ENCODE measurements at places on chromosomes 12 and 14.

- DNase-seq: no peak
Observed at GRCh38 chr12:6967651-6968100, 2.8 kb downstream of the PHB2 start.

GRCh38 chr12:52526511-52526951 lies 6.3 kb upstream of the KRT5 start:
- DNase-seq: no peak

DNA sequence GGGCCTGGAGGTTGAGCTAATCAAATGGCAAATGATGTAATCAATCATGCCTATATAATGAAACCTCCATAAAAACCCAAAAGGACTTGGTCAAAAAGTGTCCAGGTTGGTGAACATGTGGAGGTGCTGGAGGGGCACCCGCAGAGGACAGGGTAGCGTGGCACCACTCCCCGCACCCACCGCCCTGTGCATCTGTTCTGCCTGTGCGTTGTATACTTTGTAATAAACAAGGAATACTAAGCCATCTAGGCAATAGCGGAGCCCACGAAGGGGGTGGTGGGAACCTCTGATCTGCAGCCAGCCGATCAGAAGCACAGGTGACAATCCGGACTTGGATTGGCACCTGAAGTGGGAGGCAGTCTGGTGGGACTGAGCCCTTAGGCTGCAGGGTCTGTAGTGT lies 75.8 kb upstream of the GPR68 start:
- no peak for DNase-seq

- no peak for DNase-seq
Observed at GRCh38 chr12:87930627-87931026, 98.6 kb downstream of the C12orf50 start.

DNA sequence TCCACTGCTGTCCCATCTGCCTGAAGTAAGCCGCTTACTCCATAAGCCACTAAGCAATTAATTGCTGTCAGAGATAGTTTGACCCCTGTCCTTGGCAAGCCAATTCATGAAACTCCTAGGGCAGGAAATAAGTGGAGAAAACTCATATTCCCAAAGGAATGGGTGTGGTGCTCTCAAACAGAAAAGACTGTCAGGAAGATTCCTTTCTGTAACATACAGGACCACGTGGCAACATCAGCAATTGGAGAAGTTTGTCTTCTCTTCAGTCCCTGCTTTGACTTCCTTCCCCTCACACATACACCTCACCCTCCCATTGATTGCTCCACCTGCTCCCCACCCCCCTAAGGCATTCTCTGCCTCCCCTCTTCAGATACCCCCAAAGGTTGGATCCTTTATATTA lies 36.2 kb upstream of the MDM1 start:
- DNase-seq: no peak

GRCh38 chr14:68377459-68377858 lies 415.4 kb downstream of the ZFP36L1 start:
- no peak for DNase-seq

GRCh38 chr12:6603095-6603567 lies 4.0 kb downstream of the CHD4 start:
- no peak for DNase-seq

- no peak for DNase-seq
Observed at GRCh38 chr12:76542908-76543307, 16.7 kb downstream of the OSBPL8 start.

- DNase-seq: no peak
Observed at GRCh38 chr14:75823334-75823733, 158.5 kb downstream of the TGFB3 start.

- no peak for DNase-seq
Observed at GRCh38 chr12:96000858-96001257, 4.7 kb upstream of the HAL start.

DNA sequence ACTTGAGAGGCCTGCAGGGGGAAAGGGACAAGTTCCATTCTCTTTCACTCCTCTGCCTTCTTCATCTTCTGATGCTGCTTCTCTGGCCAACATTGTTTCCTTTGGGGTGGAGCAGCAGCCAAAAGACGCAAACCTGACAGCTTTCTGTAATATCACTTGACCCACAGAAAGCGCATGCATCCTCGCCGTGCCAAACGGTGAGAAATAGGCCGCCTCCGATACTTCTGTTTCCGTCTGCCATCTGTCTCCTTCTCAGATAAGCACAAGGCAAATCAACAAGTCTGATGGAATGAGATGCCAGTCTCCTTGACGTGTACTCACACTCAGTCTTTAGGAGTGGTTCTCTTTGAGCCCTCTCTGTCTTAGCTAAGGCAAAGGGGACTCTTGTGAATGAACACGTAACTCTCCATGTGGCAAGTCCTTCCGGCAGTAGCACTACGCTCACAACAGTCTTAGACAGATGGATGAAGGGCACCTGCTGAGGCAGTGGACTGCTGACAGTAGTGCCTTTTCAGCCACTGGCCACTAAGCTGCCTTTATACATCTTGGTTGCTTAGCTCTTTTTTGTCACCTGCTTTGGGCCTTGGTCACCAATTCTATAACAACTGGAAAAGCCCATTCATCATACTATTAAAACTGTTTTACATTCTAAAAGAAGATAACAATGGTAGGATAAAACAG lies 214.1 kb downstream of the FBXL14 start:
- DNase-seq: no peak

GRCh38 chr12:65434737-65435136 lies 156.3 kb downstream of the MSRB3 start:
- DNase-seq: no peak

DNA sequence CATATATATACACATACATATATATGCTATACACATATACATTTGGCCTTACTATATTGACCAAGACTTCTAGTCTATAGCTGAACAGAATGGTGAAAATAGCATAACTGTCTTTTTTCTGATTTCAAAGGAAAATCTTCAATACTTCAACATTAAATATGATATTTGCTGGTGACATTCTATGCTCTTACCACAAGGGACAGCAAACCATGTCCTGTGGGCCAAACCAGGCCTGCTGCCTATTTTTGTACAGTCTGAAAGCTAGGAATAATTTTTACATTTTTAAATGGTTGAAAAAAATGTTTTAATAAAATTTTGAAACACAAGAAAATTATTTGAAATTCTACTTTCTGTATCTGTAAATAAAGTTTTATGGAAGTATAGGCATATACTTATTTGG lies 63.6 kb downstream of the EML5 start:
- DNase-seq: no peak

DNA sequence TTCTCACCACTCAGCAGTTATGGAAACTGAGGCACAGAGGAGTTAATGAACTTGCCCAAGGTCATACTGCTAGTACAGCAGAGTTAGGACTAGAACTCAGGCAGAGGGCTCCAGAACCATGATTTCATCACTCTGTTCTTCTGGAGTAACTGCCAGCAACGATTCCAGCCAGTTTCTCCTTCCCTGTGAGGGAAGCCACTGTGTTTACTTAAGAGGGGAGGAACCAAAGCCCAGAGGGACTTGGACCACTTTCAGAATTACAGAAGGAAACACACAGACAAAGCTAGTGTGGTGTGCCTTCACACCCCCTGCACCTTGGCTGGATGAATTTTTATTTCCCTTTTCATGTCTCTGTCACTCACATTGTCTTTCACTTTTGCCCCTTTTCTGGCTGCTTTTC lies 398.2 kb downstream of the DPF3 start:
- DNase-seq: no peak

DNA sequence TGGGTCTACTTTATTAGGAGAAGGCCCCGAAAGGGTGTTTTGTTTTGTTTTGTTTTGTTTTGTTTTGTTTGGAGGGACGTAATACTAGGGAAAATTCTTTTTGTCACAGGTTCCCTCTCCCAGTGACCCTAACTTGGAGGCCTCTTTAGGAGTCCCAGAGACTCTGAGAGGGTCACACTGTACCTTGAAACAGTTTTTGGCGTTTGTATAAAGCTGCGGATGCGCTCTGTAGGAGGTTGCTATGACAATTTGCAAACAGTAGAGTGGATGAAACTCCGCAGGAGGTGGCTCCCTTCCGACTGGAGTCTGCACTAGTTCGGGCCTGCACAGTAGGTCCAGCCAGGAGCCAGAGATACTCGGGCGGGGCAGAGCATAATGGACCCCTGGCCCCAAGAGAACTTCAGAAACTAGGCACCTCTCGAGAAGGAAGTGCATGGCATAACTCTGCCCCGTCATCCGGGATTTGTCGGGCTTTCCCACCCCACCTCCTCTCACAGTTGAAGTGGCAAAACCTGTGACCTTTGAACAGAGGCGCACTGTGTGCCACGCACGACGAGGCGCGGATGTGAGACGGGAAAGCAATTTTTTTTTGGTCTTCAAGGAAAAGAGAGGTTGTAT lies 1.3 kb upstream of the DYRK2 start:
- DNase-seq: peak; percentile 30

DNA sequence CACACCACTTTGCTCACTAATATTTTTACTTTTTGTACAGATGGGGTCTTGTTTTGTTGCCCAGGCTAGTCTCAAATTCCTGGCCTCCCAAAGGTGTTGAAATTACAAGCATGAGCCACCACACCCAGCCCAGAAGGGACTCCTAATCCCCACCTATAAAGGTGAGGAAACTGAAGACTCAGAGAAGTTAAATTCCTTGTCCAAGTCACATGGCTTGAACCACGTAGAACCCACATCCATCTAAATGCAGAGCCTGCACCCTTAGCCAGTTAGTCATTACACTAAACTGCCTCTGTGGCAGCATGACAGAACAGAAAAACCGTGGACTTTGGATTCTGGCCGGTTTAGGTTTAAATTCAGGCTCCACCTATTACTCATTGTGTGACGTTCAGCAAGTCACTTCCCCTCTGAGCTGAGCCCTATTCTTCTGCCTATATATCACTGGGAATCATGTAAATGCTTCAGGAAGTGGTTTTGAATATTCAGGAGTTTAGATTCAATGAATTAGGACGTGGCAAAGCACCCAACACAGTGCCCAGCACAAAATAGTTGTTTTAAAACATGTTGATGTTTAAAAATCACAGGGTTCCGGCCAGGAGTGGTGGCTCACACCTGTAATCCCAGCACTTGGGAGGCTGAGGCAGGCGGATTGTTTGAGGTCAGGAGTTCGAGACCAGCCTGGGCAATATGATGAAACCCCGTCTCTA lies 3.0 kb upstream of the CORO1C start:
- DNase-seq: no peak

- no peak for DNase-seq
Observed at GRCh38 chr12:6198556-6198955, 1.6 kb upstream of the CD9 start.

- no peak for DNase-seq
Observed at GRCh38 chr14:23129759-23130316, 10.8 kb upstream of the CEBPE start.

- peak; percentile 38 for DNase-seq
Observed at GRCh38 chr14:102805371-102805891, 28.2 kb downstream of the TRAF3 start.

- DNase-seq: no peak
Observed at GRCh38 chr14:92501891-92502351, 11.7 kb upstream of the RIN3 start.

DNA sequence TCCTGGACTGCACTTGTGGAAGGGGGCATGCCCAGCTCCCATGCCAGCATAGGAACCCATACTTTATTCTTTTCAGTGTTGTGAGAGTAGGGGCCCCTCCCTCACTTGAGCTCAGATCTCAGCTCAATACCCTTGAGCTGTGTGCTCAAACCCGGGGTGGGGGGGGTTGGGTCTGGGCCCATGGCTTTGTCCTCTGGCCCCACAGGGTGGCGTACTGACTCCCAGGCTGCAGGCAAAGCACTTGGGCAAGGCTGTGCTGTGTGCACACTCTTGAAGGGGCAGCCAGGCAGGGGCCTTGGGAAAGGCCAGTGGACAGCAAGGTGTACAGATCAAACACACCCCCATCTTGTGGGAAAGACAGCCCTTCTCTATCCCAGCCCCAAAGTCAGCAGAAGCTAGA lies 81.8 kb downstream of the WIF1 start:
- DNase-seq: no peak

DNA sequence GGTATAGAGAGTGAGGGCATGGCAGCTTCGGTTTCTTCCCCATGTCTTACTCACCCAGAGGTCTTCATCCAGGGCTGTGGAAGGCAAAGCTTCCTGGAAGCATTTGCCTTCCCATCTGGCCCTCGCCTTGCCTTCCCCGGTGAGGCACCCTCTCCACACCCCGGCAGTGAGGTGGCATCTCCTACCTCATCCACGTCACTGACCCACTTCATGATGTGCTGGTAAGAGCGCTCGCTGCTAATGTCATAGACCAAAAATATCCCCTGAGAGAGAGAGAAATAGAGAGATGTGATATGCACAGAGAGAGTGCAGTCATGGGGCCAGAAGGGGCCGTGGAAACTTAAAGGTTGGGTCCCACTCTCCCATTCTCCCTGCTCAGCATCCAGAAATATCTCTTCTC lies 8.3 kb upstream of the GPX2 start:
- DNase-seq: no peak

DNA sequence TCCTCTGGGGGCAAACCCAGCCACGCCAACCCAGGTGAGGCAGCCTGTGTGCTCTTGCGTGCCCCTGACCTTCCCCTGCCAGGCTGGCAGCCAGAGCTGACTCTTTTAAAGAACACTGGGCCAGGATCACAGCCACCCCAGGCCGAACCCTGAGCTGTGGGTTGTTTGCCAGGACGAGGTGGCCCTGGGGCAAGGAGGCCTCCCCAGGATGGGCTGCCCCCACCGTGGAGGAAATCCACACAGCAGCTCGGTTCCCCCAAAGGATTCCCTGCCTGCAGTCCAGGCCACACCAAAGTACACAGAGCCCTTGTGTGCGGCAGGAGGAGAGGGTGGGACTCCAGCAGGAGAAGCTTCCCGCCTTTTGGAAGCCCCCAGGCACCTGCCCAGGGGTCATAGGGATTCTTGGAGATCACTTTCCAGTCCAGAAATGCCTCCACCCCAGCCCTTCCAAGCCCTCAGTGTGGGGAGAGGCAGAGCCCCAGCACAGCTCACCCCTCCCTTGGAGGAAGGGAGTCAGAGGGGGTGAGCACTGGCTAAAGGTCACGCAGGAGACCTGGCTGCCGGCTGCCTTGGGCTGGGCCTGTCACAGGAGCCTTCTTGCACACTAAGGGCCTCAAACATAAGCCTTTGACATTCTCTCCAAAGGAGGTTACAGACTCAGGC lies 115.6 kb downstream of the CALM1 start:
- DNase-seq: no peak

DNA sequence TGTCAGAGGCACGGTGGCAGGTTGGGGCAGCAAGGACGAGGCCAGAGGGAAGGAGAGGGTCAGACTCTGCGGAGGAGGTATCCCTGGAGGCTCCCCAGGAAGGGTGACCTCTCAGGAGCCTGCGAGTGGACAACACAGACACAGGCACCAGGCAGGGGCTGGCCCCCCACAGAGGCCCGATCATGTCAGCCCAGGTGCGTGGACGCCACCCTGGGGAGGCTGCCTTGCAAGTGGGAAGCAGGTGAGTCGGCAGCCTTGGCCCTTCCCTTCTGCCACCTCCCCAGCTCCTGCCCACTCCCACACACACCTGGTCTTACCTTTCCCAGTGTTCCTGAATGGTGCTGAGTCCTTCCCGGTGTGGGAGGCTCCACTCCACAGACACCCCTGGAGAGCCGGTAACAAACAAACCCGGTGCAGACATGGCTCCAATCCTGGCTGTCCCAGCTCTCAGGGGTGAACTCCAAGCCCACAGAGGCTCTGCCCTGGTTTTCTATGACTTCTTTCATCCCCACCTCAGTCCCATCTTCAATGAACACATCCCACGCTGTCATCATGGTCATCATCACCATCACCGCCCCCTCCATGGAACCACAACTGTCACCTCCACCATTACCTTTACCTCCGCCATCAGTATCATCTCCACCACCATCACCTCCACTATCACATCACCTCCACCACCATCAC lies 5.2 kb downstream of the ZBTB42 start:
- no peak for DNase-seq

Measured in stimulated activated naive CD8-positive, alpha-beta T cell treated with anti-CD3 and anti-CD28 coated beads, Interleukin-15, amount 100 ng/mL, for 72 hours (primary cell).